Effector memory CD4-positive, alpha-beta T cell (primary cell): ENCODE measurements at places on chromosomes 5 and 9.

GRCh38 chr9:34638138-34638445, 505 bp upstream of the SIGMAR1 start:
- DNase-seq = no peak

DNA sequence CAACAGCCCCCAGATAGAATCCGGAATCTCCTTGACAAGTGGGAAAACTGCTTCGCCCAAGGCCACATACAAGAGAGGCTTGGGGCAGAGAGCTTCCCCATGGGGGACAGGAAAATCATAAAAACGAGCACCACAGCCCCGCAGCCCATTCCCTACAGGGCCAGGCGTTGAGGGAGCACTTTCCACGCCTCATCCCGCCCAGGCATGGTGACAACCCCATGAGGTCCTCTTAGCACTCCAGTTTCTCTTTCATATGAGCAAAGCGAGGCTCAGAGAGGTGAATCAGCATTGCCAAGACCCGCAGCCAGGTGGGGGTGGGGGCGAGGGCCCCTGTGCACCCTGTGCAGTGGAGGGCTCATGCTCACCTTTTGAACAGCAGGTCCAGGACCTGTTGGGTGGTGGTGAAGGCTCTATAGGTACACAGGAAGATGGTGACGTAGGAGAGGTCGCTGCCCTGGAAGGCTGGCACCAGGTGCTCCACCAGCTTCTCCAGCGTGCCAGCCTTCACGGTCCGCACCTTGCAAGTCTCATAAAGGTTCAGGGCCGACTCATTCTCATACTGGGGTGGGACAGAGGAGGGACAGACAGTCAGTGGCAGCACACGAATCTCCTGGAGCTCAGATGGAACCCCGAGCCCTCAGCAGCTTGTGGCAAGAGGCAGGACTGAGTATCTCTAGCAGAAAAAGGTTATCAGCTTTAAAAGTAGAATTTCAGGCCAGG, 10.9 kb downstream of the RALGDS start:
- DNase-seq = no peak

- no peak for DNase-seq
These were observed 58.0 kb downstream of the UBE2QL1 start for GRCh38 chr5:6506611-6507010.

DNA sequence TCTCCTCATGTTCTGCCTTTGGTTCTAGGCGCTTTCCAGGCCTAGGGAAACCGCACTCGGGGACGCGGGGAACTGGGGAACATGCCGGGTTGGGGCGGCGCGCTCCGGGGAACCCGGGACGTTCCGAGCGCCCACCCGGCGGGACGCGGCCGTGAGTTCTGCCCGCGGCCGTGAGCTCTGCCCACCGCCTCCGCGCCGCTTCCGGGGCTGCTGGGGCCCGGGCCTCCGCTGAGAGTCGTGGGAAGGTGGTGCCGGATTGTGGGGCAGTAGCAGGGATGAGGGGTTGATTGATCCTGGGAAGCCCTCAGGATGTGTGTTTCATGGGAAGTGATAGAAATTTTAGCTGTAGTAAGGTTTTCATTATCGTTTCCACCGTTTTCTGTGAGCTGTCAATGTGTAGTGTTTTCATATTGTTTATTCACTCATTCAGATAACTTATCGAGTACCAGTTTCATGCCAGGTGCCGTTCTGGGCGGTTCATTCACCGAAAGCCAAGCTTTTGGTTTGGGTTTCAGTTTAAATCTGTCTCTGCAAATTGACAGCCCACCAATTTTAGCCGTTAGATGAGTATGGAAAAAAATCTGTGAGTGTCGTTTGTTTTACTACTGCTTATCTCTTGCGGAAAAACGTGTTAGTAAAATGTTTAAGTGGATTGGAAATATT, 657 bp downstream of the MTRR start:
- no peak for DNase-seq

DNA sequence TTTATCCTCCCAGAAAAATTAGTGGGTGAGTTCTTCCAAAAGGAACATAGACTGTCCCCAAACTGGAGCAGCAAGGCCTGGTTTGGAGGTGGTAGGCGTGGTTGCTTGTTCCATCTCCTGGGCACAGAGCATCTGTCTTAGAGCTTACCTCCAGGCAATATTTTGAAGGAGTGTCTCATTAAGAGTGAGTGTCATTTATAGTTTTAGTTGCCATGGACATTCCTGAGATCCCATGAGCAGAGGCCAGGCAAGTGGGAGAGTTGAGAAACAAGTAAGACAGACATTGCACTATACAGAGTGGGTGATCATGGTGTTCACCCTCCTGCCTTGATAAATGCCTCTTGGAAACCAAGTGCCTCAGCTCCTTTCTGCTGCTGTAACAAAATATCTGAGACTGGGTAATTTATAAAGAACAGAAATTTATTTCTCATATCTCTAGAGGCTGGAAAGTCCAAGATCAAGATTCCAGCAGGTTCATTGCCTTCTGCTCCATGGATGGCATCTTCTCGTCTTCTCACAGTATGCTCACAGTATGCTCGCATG, 68.5 kb downstream of the KIAA1958 start:
- DNase-seq = no peak

DNA sequence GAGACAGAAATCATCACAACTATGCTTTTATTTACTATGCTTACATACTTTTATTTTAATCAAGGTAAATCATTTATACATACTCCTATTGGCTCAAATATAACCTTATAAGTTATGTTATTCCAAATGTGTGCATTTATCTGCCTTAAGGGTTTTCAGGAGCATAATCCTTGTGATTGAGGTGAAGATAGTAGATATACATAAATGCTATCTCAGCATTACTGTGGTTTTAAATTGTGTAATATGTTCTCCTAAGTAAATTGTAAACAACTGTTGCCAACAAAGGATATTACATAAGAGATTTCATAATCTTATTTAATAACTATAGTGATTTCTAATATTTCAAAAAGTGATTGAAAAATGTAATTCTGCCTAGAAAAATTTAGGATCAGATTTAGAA, 1374.8 kb upstream of the DMAC1 start:
- no peak for DNase-seq

- DNase-seq = no peak
These were observed 19.9 kb downstream of the MTX3 start for GRCh38 chr5:79971156-79971555.

- no peak for DNase-seq
These were observed 14.2 kb downstream of the IL4 start for GRCh38 chr5:132687995-132688394.

DNA sequence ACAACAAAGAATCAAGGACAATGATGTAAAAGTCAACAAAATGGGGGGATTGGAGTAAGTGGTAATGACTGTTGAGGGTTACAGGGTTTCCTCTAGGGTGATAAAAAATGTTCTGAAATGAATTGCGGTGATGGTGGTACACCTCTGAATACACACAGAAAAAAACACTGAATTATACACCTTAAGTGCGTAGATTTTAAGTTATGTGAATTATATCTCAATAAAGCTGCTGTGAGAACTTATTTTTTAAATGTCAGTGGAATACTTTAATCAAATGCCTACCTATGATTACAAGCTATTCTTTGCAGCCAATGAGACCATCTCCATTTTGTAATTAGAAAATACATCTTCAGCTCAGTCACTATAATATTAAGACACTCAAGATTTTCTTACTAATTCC, 53.5 kb downstream of the ZNF608 start:
- no peak for DNase-seq

- no peak for DNase-seq
These were observed 36.4 kb upstream of the CCDC152 start for GRCh38 chr5:42720251-42720650.

DNA sequence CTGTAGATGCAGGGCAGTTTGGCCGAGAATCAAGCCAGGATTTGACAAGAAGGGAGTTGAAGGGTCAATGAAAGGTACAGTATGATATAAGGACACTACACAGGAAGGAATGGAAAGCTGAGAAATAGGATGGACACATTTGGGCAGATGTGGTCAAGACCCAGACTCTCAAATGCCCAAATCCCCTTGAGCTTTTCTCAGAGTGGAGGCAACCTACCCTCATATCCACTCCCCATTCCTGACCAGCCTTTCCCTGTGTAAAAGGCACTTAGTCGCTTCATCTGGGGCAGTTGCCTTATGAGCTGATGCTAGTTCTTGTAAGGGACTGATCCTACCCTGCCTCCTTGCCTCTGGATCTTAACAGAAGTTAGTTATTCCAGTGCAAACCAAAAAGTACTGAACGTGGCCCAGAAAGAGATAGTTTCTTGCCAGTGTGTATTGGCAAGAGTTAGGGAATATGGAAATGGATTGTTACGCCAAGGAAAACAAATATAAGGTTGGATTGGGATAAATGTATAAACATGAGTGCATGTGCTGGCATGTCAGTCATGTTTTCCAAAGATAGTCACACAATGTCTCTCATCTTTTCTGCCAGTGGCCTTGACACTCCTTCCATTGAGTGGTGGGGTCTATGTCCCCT, 4.1 kb upstream of the MCCC2 start:
- DNase-seq = no peak

DNA sequence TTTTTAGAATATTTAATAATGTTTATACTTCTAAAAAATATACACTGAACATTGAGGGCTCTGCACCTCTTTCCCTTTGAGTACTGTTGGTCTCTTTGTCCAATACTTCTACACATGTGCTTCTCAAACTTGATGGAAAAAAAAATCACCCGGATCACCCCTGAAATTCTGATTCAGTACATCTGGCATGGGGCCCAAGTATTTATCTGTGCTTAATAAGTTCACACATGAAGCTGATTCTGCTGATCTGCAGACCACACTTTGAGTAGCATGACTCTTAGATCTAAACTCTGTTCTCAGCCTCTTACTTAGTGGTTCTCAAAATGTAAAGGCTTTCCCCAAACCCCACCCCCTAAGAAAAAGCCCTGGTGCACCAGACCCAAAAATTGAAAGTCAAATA, 12.0 kb downstream of the RUSC2 start:
- no peak for DNase-seq

DNA sequence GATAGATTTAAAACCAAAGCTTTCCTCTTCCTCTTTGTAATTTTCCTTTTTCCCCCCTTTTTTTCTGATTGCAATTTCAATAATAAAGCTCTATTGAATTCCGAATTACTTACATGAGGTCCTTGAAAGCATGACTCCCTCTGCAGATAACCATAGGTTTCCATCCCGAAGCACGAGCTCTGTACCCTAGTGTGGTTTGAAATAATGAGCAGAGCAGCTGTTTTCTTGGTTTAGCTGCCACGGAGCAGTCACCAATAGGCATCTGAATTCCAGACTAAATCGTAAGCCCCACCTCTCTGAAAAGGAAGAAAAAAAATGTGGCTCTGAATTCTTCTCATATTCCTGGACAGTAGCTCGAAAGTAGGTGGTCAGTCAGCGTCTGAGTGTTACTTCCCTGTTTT, 18.5 kb upstream of the GNE start:
- DNase-seq = no peak

DNA sequence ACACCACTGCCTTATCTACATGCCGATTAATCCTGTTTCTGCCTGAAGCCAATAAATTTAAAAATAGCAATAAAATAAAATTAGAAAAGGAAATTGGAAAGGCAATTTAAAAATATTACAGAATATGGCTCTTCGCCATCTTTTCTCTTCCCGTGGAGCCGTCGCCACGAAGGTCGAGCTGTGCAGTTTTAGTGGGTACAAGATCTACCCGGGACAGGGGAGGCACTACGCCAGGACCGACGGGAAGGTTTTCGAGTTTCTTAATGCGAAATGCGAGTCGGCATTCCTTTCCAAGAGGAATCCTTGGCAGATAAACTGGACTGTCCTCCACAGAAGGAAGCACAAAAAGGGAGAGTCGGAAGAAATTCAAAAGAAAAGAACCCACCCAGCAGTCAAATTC, 41.7 kb upstream of the SMC5 start:
- no peak for DNase-seq
